ENCODE measurements at places on chromosomes 6 and 20. TPM values are rescaled to one million over a fixed set of nuclear protein-coding genes. Genes with fewer than 3 reads are reported as not detected.
A peak's percentile ranks its signal among the peaks of the same experiment; 100 is the strongest.

DNA sequence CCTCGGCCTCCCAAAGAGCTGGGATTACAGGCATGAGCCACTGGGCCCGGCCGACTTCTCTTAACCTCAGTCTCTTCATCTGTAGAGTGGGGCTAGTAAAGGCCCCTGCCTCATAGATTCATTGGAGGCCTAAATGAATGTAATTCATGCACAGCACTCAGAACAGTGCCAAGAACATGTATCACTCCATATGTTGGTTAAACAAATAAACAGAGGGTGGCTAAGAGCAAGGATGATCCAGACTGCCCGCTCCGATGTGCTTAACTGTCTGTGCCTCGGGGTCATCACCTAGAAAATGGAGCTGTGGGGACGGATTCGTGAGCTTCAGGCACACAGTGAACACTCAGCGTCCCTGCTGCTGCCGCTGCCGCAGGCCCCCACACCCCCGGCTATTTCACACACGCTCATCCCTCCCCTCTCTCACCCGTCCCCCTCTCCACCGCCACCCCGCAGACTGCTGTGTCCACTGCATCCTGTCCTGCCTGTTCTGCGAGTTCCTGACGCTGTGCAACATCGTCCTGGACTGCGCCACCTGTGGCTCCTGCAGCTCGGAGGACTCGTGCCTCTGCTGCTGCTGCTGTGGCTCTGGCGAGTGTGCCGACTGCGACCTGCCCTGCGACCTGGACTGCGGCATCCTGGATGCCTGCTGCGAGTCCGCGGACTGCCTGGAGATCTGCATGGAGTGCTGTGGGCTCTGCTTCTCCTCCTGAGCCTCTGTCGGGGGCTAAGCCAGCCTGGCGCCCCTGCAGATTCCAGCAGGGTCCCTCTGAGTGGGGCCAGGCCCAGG is 14.8 kb downstream of the MDFI start:
- DNase-seq: no peak

DNA sequence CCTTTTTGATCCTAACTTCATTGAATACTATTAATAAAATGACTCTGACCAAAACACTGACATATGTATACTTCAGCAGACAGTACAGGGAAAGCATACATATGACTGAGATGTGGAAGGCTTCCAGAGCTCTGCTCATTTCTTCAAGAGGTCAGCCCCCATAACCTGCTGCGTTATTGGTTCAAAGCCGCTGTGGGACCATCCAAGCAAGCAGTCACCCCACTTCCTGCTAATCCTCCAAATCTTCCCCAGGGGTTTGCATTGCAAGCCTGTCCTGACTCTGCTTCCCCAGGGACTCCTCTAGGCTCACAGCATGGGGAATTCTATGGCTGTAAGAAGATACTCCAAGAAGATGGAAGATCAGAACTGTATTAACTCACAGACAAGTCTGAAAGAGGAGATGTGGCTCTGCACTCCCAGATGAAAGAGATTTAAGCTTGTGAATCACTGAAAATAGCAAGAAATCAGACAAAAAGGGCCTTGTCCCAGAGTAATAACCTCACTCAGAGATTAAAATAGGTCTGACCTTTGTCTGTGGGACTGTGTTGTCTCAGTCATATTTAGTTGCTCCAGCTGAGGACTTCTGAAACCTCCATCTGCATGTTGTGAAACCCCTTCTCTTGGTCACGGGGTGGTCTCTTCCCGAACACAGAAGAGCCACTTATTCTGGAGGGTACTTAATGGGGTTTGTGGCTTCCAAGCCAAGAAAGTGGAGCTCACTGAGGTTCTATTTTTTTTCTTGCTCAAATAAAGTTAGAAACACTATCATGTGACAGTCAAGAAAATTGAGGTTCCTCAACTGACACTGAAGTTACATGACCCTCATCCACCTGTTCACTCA is 101.5 kb upstream of the MARCKS start:
- no peak for DNase-seq

DNA sequence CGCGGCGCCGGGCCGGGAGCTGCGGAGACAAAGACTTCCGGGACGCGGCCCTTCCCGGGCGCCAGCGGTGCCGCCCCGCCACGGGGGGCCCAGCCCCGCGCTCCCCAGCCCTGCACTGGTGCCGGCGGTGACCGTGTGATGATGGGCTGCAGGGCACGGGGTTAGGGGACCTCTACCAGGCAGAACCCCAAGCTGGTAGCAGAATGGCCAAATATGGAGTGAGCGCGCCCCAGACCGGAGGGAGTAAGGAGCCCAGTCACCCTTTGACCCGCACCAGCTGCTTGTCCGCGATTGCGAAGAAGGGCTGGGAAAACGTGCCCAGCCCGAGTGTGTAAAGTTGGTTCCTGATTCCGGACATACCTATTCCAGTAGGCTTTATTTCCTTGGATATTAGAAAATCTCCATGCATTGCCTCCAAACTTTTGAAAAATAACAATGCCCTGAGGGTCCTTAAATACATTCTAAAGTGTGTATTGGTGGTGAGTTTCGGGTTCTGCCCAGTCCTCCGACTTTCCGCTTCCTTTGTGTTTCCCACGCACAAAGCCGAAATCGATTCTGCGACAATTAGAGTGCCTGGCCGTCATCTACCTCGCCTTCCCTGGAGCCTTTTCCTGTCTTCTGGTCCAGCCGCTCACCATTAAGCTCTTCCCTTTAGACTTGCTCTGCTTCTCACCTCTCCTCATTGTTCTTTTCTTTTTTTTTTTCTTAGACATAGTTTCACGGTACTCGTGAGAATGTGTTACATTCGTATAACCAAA is 1.1 kb downstream of the ABRACL start:
- DNase-seq: peak; percentile 73

DNA sequence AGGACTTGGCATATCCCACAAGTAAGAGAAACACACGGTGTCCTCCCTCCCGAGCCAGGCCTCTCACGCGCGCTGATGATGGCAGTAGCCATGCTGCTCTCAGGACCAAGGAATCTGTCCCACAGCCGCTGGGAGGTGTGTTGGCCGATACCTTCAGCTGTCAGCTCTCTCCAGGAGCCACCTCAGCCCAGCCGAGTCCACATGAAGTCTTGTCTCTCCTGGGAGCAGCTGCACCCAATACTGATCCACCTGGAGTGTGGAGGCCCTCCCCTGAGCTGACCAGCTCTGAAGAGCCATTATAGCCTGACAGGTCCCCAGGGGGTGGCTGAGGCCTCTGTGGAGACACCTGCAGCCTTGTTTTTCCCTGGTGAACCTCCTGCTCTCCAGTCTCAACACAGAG is 23.8 kb upstream of the NXT1 start:
- no peak for DNase-seq

- DNase-seq: no peak
These were observed 19.7 kb downstream of the BTN2A1 start for GRCh38 chr6:26477426-26477825.

The PSMF1 gene
- 50.3 TPM for total RNA-seq

DNA sequence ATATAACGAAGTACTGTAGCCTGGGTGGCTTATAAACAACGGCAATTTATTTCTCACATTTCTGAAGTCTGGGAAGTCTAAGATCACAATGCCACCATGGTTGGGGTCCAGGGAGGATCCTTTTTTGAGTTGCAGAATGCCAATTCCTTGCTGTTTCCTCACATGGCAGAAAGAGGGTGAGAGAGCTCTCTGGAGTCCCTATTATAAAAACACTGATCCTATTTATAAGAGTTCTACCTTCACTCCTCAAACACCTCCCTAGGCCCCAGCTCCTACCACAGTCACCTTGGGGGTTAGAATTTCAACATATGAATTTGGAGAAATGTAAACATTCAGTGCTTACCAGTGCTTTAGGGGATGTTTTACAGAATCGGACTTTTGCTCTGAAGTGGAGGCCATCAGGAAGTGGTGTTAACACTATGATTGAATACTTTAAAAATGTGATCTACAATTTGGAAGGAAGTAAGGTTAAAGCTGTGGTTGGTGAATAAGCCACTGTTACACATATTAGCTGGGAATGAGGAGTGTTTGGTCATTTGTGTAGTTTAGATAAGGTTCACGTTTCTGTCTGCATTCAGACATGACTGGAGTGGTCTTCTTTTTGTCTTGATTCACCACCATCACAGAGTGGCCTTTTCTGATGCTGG is 79.9 kb upstream of the SPTLC3 start:
- peak; percentile 89 for DNase-seq

The NHSL1 gene
- 4.7 TPM for total RNA-seq

The LGSN gene
- 0.32 TPM for total RNA-seq

DNA sequence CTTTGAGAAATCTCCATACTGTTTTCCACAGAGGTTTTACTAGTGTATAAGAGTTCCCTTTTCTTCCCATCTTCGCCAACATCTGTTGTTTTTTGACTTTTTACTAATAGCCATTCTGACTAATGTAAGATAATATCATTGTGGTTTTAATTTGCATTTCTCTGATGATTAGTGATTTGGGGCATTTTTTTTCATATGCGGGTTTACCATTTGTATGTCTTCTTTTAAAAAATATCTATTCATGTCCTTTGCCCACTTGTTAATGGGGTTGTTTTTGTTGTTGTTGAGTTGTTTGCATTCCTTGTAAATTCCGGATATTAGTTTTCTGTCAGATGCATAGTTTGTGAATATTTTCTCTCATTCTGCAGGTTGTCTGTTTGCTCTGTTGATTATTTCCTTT is 167.1 kb downstream of the PRL start:
- peak; percentile 65 for DNase-seq

DNA sequence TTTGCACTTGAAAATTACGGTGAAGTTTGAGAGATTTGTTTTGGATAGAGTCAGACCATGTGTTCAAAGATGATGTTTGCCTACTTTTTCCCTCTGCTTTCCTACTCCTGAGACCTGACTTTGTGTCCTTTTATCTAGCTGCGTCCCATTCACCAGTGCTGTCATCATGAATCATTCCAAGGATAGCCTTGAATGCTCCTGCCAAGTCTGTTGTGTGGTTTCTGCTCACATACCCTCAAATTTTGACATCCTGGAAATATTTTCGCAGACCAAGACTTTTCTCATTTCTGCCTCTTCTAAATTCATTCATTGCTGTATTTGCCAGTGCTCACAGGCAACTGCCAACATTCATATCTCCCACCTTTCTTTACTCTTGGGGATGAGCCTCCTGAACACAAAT is 175.9 kb upstream of the SCGN start:
- DNase-seq: no peak

DNA sequence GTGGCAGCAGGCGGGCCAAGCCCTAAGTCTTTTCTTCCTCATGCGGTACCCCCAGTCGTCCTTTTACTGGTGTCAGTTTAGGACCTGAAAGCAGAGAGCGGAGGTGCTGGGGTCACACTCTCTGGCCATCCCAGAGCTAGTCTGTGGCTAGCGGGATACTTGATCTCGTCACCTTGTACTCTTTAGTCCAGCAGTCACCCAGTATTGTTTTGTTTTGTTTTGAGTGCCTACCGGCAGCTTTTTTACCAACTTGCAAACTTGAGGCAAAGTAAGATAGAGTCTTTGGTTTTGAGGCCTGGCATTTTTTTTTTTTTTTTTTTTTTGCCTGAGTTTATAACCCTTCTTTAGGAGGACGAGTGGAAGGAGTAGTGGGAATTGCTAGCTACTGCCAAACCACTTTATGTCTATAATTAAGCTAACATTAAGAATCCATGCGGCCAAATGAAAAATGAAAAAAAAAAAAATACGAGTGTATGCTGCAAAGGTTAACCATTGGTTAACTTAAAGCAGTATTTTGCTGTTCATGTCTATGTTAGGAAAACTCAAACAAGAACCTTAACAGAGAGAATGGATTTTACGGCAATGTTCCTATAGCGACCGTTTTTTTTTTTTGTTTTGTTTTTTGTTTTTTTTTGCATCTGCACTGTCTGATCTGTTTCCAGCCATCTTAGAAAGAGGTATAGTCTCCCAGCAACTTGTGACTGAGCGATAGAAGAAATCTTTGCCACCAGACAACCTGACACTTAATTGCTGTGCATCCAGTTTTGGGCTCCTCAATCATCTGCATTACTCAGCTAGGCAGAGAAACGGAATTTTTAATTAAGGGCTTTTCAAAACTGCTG is 56.9 kb downstream of the FAM217A start:
- no peak for DNase-seq

GRCh38 chr6:160971171-160971570 is 20.4 kb upstream of the MAP3K4 start:
- no peak for DNase-seq

- DNase-seq: no peak
These were observed 51.7 kb downstream of the FAM50B start for GRCh38 chr6:3900744-3901336.

DNA sequence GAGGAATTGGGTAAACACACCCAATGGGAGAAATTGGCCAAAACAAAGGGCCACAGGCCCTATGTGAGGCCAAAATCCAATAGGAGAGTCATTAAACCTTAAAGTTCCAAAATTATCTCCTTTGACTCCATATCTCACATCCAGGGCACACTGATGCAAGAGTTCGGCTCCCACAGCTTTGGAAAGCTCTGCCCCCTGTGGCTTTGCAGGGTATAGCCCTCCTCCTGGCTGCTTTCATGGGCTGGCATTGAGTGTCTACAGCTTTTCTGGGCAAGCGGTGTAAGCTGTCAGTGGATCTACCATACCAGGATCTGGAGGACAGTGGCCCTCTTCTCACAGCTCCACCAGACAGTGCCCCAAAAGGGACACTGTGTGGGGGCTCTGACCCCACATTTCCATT is 160.5 kb downstream of the ADGRG6 start:
- no peak for DNase-seq

Measured in fibroblast of villous mesenchyme (primary cell).